ENCODE measurements at places on chromosomes 1 and 21. TPM values are rescaled to one million over a fixed set of nuclear protein-coding genes. Genes with fewer than 3 reads are reported as not detected.
A peak's percentile ranks its signal among the peaks of the same experiment; 100 is the strongest.

CDK18 gene
- polyA plus RNA-seq: 150 TPM

NUAK2 gene
- 0.86 TPM for polyA plus RNA-seq

- DNase-seq: no peak
Observed at GRCh38 chr21:31798842-31799704, 67.2 kb upstream of the SCAF4 start.

ANGPTL3 gene
- not detected for polyA plus RNA-seq

DNA sequence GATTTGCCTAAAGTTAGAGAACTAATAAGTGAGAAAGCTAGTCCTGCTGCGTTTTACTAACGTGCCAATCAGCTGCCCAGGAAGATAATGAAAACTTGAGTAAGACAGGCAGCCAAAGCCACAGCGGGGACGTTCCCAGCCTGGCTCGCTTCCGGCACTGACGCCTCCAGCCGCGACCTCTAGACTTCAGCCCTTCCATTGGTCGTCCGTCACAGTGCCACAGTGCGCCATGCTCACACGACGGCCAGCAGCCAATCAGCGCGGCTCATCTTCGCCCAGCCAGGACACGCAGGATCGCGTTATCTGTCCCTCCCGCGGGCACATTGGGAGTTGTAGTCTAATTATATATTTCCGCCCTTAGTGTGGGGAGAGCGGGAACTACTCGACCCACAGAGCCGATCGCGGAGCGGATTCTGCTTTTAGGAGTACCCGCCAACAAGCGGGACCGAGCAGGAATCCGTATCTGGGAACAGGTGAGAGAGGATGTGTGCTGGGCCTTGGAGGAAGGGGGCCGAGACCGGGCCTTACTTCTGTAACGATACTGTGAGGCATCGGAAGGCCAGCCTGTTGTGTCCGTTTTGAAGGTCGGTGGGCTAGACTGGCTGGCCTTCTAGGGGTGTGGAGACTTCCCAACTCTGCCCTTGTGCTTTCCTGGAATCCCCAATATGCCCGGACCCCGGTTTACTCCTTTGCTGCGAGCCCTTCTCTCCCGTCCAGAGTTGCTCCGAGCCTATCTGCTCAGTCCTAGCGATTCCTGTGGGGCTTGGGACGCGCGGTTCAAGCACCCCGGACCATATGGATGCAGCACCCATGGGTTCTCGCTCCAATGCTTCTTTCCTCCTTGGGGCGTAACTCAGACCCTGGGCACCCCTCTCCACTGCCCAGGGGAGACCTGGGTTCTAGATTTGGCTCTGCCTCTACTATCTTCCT is at the start of gene FDPS:
TSS of gene FDPS (plus strand) at position 374 of the 930 bp plus-strand sequence. CDS start 924 bp downstream, outside the sequence.
- peak; percentile 99 for DNase-seq

- DNase-seq: peak; percentile 88
Observed at GRCh38 chr1:156475568-156476500, 24.7 kb downstream of the MEF2D start.

- DNase-seq: no peak
Observed at GRCh38 chr1:44359234-44359935, 4.3 kb upstream of the ERI3 start.

DNA sequence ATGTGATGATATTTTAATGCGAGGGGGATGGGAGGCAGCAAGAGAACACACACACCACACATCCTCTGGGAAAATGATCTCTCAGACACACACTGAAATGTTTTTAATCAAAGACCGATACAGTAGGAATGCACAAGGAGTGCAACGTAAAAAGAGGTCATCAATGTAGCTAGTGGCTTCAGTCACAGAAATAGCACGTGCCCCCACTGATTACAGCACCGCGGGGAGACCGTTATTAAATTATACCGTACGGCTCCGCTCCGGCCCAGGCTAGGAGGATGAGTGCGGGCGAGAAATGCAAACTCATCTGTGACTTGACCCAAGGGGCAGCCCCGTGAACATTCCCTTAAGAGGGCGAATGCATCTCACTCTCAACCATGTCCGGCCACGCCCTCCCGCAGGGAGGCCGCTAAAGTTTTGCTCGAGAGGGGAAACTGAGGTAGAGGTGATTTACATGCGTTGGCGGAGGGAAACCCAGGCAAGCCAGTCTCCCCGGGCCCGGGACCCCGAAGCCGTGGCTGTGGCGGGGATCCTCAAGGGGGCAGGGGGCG is 552 bp downstream of the UBR4 start:
- no peak for DNase-seq

PCAT6 gene
- 4.9 TPM for polyA plus RNA-seq

DNA sequence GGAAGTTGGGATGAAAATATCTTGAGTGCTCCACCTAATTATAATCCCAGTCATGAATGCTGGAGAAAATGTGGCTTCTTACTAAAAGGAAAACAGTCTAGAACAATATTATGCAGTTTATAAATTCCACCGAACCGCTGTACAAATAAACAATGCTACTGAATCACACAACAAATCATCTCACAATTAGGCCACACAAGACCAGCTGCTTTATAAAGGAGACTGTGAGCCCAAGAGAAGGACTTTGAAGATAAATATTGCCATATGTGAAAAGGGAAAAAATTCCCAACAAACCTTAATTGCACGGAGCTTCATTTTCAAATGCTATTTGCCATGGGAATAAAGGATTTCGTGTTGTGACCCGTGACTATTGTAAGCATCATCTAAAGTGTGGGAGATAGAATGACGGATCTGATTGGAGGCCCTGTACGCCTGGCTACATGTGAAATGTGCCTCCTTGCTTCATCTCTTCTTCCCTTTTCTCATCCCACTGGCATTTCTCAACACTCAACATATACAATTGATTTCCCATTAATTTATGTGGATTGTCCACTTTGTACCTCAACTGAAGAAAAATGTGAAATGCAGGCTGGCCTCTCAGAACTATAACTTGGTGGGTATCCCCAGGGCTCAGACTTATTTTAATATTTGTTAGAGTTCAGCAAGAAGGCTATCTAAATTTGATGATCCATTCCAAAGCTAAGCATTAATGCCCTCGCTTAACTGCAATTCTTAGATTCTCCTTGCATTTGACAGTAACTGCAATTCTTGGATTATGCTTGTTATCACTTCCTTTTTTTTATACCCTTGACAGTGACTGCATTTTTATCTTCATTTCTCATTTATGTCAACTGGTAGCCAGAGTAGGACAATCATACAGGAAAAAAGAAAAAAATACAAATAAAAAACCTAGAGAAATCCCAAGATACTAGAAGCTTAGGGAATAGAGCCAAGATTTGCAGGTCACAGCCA is 122.3 kb downstream of the TGFB2 start:
- DNase-seq: no peak

DNA sequence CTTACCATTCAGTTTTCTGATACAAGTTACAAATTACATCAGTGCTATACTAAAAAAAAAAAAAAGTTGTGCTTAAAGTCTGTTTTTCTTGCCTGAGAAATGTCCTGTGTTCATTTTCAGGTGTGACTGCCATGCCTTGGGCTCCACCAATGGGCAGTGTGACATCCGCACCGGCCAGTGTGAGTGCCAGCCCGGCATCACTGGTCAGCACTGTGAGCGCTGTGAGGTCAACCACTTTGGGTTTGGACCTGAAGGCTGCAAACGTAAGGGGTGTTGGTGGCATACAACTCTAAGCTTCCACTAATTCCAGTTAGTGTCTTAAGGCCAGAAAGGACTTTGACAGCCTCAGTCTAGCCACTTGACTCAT is 60.1 kb upstream of the LAMC2 start:
- no peak for DNase-seq
